ENCODE measurements at places on chromosomes 1 and 21. TPM values are rescaled to one million over a fixed set of nuclear protein-coding genes. Genes with fewer than 3 reads are reported as not detected.
A peak's percentile ranks its signal among the peaks of the same experiment; 100 is the strongest.

Gene TFF2
- total RNA-seq = not detected

GRCh38 chr1:31977385-31978131 is 36.1 kb upstream of the KHDRBS1 start:
- peak; percentile 16 for DNase-seq

- DNase-seq = no peak
Observed at GRCh38 chr1:29970747-29971325, 734.5 kb downstream of the PTPRU start.

GRCh38 chr1:226657895-226658545 is 81.1 kb downstream of the ITPKB start:
- no peak for DNase-seq

GRCh38 chr1:197360068-197360467 is 92.0 kb downstream of the CRB1 start:
- no peak for DNase-seq
